ENCODE measurements at places on chromosomes 2 and 18. TPM values are rescaled to one million over a fixed set of nuclear protein-coding genes. Genes with fewer than 3 reads are reported as not detected.

DNA sequence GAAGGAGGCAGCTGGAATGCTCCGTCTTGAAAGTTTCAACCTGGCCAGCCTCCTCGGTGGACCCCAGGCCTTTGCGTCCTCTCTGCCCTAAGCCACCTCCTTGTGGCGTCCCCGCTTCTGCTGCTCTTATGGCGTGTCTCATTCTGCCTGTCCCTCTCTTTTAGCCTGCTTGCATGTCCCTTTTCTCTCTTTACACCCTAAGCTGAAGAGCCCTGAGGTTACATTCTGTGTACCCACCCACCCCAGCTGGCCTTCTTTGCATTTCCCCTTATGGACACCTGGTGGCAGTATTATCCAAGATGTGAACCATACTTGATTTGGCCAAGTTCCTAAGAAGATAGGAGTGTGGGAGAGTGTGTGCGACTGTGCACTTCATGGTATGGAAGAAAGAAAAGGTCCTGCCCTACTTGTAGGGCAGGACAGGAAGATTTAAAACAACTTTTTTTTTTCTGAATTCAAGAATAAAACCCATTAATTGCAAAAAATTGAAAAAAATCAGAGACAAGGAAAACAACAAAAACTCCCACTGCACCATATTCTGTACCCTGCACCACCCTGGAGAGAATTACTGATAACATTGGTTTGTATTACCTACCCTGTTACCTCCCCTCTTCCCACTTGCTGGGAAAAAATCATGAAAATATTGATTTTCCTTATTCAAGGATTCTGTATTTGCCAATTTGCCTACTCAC is 77.4 kb downstream of the DYSF start:
- DNase-seq = peak; percentile 9

DNA sequence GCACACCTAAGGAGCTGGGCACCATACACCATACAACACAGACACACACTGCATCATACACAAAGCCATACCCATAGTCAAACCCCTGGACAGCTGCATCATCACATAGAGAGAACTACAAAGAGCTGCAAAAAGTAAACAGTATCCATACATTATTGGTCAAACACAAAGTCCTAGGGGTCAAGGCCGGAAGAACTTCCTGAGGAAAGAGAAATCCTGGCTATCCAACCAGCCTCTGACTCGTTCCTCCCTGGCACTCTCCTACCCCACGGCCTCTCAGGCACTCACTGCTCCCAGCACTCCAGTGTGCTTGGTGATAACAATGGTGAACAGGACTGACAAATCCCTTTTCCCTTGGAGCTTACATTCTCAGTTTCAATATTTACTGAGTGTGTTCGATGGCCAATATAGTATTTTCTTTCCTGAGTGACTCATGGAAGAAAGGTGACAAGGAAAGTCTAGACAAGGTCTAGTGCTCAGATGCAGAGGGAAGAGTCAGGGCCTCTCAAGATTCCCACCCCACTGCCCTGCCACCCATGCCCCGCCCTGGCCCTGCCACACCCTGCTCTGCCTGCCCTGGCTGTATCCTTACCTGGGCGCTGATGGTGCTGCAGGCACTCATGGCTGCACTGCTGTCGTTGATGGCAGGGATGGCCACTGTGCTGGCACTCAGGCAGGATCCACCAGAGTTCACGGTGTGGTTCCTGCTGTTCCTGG is 3.4 kb downstream of the CFAP65 start:
- no peak for DNase-seq

GRCh38 chr2:9388950-9389911 is 34.1 kb downstream of the ITGB1BP1 start:
- DNase-seq = no peak

DNA sequence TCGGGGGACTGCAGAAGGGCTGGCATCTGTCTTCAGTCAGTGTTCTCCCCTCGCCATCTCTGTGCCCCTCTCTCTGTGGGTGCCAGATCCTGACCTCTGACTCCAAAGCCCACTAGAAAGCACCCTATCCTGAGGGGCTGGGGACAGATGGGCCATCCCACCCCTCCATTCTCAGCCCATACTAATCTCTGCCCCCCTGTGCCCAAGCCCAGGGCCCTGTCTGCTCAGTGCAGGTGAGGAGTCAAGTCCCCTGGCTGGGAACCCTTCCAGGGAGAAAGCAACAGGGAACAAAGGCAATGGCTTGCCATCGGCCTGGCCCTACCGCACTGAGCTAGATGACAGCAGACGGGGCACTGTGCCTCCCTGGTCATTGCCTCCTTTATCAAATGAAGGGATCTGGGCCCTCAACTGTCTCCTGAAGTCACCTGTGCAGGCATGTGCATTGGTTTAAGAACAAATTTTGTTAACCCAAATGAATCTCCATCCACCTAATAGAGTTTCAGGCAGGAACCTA is 42.7 kb upstream of the ID2 start:
- no peak for DNase-seq

DNA sequence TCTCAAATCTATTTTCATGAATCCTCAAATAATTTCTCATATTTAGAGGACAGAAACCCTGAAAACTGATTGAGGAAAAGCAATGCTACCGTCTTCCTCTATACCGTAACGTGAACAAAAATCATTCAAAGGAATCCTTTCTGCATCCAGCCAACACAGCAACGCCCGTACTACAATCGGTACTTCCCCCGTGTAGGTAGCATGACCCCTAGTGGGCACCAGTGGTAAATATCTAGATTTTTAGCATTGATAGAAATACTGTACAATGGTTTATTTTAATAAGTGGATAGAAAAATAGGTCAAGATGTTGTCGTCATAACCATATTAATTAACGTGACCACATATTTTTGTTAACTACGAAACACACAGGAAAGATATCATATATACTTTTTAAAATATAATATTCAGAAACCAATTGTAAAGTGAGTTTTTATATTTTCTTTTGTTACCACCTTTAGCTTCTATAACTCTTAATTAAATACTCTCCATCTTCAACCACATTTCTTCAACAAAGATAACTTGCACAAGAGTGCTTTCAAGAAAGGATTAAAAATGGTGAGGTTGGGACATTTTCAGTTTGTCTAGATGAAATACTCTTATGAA is 194.1 kb downstream of the SS18 start:
- DNase-seq = peak; percentile 33

The CAVIN2 gene
- total RNA-seq = 23.0 TPM

GRCh38 chr2:71064754-71065621 is 3.5 kb upstream of the NAGK start:
- no peak for DNase-seq

GRCh38 chr2:222146488-222146887 is 152.3 kb downstream of the PAX3 start:
- no peak for DNase-seq

DNA sequence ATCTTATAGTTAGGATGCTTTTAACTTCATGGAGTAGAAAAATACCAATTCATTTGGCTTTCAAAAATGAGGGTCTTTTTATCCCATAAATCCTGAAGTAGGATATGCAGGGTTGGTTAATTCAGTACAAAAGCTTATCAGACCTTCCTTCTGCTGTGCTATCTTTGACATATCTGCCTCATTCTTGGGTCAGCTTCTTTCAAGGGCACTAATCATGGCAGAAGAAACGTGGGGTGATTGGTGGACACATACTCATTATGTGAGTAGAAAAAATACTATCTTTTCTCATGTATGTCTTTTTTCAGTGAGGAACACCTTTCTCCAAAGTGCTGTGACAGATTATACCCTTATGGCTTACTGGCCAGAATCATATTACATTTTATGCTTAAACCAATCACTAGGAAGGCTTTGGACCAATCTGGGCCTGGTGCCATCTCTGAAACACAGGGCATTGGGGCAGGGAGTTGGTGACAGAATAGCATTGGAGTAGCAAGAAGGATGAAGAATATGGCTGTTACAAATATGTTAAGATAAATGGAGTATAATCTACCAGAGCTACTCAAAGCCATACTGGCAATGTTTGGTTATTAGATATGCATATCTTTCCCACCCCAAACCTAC is 10.1 kb downstream of the UGP2 start:
- no peak for DNase-seq

DNA sequence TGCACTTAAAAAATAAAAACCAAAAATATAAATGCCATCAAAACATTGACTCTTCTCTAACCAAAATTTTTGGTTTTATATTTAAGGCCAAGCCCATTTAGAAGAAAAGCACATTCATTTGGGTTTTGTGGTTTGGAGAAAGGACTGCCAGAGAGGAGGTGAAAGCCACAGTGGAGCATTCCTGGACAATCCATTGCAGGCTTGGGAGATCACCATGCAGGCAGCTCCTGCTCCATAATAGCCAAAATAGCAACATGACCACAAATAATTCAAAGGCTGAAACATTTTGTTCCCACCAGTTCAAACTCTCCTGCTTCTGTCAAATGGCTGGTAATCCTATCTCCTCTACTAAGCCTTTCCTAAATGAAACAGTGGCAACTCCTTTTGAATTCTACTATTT is 73.5 kb downstream of the GALNT3 start:
- DNase-seq = no peak

The C2orf80 gene
- total RNA-seq = not detected

DNA sequence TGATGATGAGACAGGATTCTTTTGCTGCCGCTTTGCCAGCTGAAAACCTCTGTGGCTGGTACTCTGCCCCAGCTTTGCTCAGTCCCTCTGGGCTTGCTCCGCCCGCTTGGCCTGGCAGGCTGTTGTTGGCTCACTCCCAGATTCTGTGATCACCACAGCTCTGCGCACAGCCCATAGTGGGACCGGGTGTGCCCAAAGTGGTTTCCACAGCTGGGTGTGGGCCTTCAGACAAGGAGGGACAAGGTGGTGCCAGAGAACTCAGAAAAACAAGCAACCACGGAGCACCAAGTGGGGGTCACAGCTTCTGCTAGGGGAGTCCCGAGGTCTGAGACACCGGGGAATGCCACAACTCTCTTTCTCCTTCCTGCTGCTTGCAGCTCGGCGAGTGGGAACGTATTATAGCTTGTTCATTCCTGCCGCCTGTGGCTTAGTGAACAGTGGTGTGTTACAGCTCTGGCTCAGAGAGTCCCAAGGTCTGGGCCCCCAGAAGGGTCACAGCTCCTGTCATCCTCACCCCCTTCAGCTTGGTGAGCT is 9.2 kb upstream of the KYNU start:
- DNase-seq = no peak

DNA sequence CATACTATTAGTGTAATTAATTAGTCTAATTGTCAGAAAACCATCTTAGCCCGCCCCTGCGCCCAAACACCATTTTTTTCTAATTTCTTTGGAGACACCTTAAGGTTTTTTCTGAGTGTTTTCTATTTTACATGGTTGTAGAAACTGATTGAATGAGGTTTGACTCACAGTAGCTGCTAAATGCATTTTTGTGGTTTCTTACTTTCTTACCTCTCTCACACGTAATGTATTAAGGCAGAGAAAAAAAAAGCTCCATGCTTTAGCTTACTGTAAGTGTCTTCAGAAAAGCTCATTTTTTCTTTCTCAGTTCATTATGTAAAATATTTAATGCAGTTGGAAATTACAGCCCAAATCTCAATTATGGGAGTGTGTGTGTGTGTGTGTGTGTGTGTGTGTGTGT is 548.5 kb upstream of the LRRTM4 start:
- no peak for DNase-seq

The AGXT gene
- total RNA-seq = 0.10 TPM

DNA sequence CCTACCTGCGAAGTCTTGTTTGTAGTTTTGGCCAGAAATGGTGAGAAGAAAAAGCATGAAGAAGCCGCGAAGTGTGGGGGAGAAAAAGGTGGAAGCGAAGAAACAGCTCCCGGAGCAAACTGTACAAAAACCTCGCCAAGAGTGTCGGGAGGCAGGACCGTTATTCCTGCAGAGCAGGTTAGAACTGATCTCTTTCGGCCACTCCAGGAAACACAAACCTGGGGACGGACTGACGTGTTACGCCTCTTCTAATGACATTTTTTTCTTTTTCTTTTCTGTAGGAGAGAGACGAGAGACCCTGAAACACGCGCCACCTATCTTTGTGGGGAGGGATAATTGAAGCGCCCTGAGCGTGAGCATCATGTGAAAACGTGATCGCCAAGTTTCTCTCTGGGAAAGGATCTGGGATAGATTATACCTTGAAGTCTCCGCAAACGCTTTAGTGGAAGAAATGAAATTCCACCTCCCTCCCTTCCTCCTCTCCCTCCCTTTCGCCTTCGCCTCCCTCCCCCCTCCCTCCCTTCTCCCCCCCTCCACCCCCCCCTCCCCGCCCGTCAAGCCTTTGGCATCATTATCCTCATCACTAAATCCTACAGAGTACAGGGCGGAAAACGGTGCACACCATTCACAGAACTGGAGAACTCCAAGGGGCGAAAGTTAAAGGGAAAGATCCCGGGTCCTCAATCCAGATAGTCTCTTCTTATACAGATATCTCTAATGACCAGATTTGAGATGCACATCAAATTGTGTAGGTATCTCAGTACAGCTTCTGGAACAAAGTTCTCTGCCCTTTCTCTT is at the start of gene ZEB2:
Gene ZEB2 (minus strand): TSS at position 186 of the 798 bp plus-strand sequence. CDS start 2,769 bp downstream, outside the sequence.
- DNase-seq = peak; percentile 99

- peak; percentile 20 for DNase-seq
These were observed 124.4 kb downstream of the TTC27 start for GRCh38 chr2:32752205-32752604.

DNA sequence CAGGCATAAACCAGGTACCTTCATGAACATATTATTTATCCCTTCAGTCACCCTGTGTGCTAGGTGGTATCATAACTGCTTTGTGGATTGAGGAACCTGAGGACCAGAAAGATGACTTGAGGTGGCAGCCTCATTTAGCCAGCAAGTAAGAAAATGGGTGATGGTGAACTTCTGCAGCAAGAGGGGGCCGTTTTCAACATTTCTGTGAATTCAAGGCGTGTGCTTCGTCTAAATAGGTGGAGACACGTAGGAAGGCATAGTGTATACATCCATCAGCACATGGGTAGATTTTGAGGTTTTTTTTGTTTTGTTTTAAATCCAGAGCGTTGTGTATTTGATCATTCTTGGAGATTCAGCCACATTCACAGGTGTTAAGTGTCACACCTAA is 118.7 kb downstream of the SPTBN1 start:
- DNase-seq = no peak

GRCh38 chr2:211457325-211457724 is 900.9 kb downstream of the CPS1 start:
- no peak for DNase-seq

The OTX1 gene
- 1.1 TPM for total RNA-seq

- DNase-seq = no peak
These were observed 33.5 kb downstream of the EML4 start for GRCh38 chr2:42202634-42203008.

The EMILIN1 gene
- 66.1 TPM for total RNA-seq

All from skin of body (tissue), 3 donors.